ENCODE measurements at places on chromosomes 7 and 10.

GRCh38 chr10:113891476-113891875 is 37.0 kb downstream of the NHLRC2 start:
- DNase-seq = no peak

- no peak for DNase-seq
Measured at GRCh38 chr10:11746883-11747539, 4.8 kb downstream of the ECHDC3 start.

DNA sequence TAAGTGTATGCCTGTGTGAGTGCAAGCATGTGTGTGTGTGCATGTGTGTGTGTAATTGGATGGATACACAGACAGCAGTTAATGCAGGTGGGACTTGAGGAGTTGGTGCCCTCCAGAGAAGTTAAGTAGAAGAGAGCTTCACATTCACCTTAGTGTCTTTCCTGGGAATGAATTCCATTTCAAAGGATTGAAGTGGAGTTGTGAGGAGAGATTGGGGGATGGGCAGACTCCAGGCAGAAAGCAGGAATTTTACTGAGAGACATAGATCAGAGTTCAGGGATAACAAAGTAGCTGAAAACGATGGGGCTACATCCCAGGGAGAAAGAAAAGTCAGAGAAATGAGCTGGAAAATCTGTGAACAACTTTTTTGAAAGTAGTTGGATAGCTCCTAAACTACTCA is 464.4 kb downstream of the TCERG1L start:
- DNase-seq = no peak

DNA sequence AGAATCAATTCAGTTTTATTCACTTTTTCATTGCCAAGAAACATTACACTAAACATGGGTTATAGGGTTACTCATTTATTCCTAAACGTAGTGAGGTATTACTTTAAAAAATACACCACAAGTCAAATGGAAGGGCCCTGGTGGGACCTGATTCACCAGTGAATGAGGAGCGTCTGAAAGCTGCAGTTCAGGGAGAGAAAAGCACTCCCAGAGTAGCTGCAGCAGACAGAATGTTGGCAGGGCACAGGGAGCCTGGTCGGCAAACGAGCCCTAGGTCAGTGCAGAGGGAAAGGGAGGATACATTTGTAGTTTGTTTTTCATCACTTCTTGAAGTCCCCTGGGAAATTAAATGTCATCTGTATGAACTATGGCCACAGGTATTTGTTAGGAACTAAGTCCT is 361.7 kb upstream of the ETV1 start:
- DNase-seq = peak; percentile 16

- no peak for DNase-seq
Measured at GRCh38 chr7:99622596-99622995, 5.8 kb downstream of the ZSCAN25 start.

DNA sequence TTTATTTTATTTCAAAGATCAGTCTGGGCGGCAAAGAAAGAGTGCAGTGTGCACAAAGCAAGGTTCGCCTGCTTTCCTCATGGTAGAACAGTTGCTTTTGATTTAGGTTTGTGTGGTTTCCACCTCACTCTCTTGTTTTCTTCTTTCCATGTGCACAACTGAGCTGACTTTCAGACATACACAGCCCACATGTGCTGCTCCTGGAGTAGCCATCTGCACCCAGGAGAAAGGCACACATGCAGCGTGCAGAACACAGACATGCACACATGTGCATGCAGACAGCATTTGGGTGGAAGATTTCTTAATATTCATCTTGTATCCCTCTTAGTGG is 302.1 kb downstream of the FZD1 start:
- no peak for DNase-seq
